Naive thymus-derived CD8-positive, alpha-beta T cell (primary cell): ENCODE measurements at places on chromosomes 7 and 10.

- no peak for DNase-seq
Observed at GRCh38 chr7:116633131-116633988, 38.6 kb upstream of the MET start.

DNA sequence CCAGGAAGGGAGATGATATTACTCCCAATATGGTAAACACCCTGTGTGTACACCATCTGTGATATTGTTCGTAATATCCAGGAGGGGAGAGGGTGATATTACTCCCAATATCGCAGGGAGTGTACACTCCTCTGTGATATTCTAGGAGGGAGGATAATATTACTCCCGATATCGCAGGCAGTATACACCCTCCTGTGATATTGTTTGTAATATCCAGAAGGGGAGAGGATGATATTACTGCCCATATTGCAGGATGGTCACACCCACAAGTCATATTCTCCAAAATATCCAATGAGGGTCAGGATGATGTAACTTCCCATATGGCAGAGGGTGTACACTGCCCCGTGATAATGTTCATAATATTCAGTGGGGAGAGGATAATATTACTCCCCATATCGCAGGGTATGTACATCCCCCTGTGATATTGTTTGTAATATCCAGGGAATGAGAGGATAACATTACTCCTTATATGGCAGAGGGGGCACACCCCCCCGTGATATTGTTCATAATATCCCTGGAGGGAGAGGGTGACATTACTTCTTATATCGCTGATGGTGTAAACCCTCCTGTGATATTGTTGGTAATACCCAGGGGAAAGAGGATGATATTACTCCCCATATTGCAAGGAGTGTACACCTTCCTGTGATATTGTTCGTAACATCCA lies 17.1 kb downstream of the AZGP1 start:
- DNase-seq, result no peak

DNA sequence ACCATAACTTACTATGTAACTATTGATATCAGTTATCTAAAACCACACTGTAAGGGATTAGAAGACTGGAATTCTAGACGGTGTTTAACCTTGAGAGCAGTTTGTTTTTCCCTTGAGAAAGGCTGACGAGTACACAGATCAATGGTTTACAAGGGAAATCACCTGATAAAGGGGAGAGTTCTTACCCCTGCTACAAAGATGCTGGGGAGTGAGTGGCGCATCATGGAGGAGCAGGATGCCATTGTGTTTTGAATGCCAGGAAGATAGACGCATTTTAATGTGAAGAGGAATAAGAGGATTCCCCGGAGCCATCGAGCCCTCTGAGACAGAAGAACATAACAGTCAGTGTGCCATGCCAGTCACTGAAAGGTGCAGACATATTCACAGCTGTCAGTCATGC lies 145.2 kb downstream of the PKD1L1 start:
- no peak for DNase-seq

DNA sequence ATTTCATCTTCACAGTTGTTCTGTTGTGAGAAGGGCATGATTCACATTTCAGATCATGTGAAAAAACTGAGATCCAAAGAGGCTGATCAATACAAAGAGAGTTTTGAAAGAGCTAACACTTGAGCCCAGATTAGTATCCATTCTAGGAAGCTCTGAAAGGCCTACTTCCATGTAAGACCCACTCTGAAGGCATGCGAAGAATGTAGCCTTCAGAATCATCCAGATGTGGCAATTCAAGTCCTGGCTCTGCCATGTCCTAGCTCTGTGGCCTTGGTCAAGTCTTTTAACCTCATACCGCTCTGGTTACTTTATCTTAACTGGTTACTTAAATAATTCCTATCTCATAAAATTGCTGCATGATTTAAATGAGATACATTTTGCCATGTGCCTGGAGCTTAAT lies 111.1 kb downstream of the FZD1 start:
- DNase-seq, result no peak

GRCh38 chr10:7561216-7561893 lies 105.4 kb downstream of the ITIH5 start:
- no peak for DNase-seq

GRCh38 chr10:83764666-83765065 lies 374.6 kb upstream of the GHITM start:
- DNase-seq, result no peak

DNA sequence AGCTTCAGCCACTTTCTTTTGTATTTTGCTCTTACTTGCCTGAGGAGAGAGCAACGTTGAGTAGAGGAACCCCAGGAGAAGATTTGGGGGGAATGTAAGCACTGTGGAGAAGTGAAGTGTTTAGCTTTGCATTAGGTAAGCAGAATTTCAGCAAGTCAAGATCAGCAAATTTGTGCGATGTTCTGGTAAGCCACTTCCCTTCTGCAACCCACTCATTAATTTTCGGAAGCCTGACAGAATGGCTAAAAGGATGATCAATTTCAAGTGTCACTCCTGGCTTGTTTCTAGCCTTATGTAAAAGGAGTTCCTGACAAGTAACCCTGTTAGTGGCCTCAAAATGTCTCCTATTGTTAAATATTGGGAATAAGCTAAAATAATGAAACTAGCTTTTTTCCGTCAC lies 48.5 kb upstream of the NXPH1 start:
- no peak for DNase-seq

DNA sequence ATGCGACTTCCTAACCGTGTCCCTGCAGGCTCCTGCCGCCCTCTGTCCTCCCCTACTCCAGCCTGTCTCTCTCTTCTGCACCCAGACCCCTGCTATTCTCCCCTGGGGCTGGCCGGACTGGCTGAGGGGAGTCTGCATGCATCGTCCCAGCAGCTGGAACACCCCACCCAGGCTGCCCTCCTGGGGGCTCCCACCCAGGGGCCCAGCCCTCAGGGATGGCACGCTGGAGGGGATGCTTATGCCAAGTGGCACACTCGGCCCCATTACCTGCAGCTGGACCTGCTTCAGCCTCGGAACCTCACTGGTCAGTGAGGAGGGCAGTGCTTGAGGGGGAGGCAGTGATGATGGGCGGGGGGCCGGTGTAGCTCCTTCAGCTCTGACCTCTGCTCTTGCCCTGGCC lies 21.7 kb upstream of the ZNF467 start:
- no peak for DNase-seq

GRCh38 chr10:107163076-107163855 lies 1.2 kb downstream of the SORCS1 start:
- no peak for DNase-seq

GRCh38 chr10:75451831-75452230 lies 20.4 kb downstream of the LRMDA start:
- no peak for DNase-seq

GRCh38 chr7:46369933-46370654 lies 449.0 kb upstream of the IGFBP3 start:
- DNase-seq, result no peak

- peak; percentile 74 for DNase-seq
Observed at GRCh38 chr7:55593515-55594318, 21.4 kb upstream of the VOPP1 start.

GRCh38 chr7:127976056-127976737 lies 55.0 kb downstream of the LRRC4 start:
- DNase-seq, result no peak

DNA sequence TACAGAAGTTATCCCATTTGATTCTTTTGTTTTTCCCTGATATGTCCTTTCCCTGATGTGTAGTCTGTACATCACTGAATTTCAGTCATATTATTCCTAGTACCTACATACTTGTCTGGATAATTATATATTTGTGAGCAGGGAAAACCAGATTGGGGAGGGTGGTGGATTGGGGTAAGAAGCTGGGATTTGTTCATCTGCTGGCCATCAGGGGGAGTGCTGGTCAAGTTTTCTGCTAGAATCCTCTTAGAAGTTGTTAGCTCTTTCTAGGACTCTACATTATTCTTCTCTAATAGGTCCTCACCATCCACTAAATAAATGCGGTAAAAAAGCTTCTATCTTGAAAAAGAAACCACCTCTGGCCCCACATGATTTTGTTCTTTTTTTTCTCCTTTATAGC lies 232.7 kb upstream of the TAC1 start:
- DNase-seq, result no peak

GRCh38 chr7:84924353-84924752 lies 262.5 kb downstream of the SEMA3D start:
- DNase-seq, result no peak

DNA sequence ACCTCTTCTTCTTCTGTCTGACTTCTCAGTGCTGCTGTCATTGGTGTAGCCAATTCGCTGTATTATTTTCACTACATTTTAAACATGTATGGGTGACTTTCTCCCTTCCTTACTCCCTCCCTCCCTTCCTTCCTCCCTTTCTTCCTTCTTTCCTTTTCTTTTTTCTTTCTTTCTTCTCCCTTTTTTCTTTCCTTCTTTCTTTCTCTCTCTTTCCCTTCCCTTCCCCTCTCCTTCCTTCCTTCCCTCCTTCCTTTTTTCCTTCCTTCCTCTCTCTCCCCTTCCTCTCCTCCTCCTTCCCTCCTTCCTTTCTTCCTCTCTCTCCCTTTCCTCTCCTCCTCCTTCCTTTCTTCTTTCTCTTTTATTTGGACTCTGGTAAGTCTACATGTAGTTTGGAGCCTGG lies 240.8 kb downstream of the GATA3 start:
- DNase-seq, result no peak

DNA sequence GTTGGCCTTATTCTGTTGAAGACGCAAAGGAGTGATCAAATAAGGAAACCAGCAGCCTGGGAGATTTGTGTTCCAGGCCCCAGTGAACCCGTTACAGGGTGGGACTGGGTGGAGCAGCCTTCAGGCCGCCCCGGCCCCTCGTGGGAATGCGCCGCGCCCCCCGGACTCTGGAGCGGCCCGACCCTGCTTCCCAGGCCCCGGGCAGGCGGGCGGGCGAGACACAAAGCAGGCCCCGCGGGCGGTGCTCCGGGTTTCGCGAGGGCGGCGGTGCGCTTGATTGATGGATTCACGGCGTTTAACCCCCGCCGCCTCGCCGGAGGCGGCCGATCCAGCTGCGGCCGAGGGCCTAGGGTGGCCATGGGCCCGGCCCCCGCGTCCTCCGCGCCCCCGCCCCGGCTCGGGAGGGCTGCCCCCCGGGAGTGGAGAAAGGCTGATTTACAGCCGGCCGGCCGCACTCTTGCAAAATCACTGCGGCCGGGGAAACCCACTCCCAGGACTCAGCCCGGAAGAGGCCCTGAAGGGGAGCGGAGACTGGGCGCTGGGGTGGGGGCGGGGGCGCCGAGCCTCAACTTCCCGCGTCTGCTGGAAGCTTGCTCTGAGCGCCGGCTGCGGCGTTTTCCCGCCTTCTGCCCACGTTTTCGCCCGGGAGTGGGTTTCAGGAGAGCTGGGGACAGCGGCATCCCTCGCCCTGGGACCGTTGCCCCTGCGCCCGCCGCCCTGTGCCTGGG lies 299.6 kb upstream of the NFE2L3 start:
- peak; percentile 14 for DNase-seq

- DNase-seq, result no peak
Observed at GRCh38 chr10:126230587-126230986, 157.7 kb downstream of the ADAM12 start.

GRCh38 chr7:33661430-33662160 lies 243.7 kb upstream of the BMPER start:
- no peak for DNase-seq

DNA sequence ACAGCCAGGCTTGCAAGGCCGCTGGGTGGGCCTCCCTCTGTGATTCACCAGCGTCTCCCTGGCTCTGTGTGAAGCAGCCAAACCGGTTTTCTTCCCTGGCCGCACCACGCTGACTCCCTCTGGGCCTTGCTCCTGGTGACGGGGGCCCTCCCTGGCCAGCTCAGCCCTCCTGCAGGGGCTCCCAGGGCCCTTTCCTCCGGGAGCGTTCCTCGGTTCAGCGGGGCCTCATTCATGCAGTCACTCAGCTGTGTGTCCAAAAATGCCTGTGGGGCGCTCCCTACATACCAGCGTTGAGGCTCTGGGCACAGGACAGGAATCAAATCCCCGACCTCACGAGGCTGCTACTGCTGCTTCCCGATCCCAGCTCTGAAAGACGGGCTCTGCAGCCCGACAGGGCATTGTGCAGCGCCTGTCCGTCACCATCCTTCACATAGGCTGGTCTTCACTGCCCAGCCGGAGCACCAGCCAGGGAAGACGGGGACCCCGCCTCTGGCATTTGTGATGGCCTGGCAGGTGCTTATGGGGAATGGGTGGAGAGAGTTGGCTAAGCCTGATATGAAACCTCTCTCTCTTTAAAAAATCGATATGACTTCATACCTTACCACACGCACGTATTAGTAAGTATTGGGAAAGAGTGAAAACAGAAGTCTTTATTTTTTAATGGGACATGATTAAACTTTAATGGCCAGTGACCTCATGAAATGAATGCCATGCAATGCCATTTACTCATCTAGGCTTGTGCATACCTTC lies 110.0 kb upstream of the SHH start:
- DNase-seq, result no peak

- DNase-seq, result no peak
Observed at GRCh38 chr10:23111517-23112286, 16.3 kb downstream of the MSRB2 start.

DNA sequence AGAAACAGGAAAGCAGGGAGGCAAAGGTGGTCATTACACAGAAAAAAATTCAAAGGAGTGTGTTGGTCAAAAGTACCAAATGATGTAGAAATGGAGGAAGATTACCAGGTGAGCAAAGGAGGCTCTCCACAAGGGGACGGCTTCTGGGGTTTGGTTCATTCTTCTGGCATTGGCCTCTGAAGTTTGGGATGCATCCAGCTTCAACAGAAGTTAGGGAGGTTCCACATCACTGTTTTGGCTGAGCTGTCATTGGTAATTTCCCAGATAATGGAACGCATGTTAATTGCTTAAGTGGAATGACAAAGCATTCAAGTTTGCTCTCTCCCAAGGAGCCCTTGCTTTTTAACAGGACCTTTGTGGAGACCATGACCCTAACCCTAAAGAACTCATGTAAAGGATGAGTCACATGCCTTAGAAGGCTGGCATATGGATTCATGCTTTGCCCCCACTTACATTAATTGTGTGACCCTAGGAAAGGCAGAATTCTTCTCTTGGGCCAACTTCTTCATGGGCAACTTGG lies 398.6 kb downstream of the GPAM start:
- no peak for DNase-seq

- DNase-seq, result no peak
Observed at GRCh38 chr10:94879214-94879613, 59.2 kb upstream of the CYP2C9 start.

DNA sequence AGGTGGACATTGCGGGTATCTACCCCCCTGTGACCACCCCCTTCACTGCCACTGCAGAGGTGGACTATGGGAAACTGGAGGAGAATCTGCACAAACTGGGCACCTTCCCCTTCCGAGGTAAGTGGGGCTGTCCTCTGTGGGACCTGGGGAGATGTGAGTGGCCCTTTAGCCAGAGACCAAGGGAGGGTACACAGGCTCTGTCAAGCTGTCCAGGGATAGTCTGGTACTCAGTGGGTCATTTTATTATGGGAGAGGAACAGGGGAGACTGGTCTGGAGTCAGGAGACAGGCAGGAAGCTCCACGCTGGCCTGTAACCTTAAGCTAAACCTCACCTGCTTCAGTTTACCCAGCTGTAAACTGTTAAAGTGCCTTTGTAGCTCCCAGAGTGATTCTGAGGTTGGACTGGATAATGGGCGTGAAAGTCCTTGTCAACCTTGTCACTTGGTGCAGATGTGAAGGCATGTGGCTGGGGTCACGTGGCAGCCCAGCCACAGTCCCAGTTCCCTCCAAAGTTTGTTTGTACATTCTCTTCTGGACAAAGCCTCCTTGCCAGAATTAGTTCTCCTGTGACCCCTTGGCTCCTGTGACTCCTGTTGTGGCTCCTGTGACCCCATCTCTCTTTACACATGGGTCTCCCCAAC lies 729 bp downstream of the HOGA1 start:
- no peak for DNase-seq

- DNase-seq, result no peak
Observed at GRCh38 chr10:98577578-98577977, 130.8 kb upstream of the HPS1 start.

GRCh38 chr10:80173466-80173865 lies 31.9 kb downstream of the ANXA11 start:
- no peak for DNase-seq

GRCh38 chr10:11017570-11018431 lies at the start of gene CELF2:
CELF2 (plus strand) TSS chr10:11017872; CDS start chr10:11018090, 218 bp downstream.
- peak; percentile 54 for DNase-seq
